NCI-H774 (cell line): ENCODE measurements at places on chromosomes 4 and X.
A peak's percentile ranks its signal among the peaks of the same experiment; 100 is the strongest.

DNA sequence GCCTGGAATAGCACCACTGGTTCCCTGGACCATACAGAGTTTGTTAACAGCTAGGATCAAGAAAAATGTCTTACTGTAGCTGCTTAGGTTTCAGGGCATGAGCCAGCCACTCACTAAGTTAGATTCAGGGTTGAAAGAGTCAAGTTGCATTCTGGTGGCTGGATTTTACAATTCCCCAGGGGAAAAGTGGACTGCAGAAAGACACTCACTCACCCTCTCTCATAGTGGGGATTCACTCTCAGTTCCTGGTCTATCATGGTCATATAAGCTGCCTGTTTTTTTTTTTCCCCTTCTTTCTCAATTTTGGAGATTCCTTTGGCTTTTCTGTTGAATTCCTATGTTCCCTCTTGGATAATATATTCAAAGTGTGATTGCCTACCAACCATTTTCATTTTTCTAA lies 744.2 kb upstream of the GRIA3 start:
- DNase-seq = no peak

- no peak for DNase-seq
Observed at GRCh38 chrX:34877436-34877835, 65.2 kb upstream of the FAM47B start.

GRCh38 chr4:10015140-10015753 lies 6.0 kb downstream of the SLC2A9 start:
- DNase-seq = peak; percentile 62

DNA sequence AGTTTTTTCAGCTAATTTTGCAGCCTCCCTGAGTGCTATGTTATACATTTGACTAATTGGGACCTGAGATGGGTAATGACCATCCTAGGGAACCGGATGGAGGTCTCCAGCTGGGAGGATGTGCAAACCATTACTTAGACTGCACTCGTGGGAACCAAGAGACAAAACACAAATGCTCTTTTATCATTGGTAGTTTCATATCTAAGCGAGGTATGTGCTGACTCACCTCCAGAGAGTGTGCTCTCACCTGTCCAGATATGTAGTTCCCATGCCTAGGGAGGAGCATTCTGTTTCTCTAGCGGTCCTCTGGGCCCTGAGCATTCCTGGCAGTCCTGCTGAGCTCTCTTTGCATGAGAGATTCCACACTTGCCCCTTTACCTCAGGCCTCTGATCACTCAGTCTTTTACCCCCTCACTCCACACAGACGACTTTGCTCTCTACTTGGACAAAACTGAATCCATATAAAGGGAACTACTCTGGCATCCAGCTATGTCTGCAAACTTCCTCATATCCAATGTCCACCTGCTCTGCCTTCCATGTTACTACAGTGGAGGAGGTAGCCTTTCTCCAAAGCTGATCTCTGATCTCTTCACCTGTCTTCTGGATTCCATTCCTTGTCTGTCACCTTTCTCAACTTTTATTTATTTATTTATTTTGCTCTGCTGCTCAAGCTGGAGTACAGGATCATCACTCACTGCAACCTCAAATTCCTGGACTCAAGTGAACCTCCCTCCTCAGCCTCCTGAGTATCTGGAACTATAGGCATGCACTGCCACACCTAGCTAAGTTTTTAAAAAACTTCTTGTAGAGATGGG lies 88.4 kb downstream of the LRP2BP start:
- DNase-seq = no peak

DNA sequence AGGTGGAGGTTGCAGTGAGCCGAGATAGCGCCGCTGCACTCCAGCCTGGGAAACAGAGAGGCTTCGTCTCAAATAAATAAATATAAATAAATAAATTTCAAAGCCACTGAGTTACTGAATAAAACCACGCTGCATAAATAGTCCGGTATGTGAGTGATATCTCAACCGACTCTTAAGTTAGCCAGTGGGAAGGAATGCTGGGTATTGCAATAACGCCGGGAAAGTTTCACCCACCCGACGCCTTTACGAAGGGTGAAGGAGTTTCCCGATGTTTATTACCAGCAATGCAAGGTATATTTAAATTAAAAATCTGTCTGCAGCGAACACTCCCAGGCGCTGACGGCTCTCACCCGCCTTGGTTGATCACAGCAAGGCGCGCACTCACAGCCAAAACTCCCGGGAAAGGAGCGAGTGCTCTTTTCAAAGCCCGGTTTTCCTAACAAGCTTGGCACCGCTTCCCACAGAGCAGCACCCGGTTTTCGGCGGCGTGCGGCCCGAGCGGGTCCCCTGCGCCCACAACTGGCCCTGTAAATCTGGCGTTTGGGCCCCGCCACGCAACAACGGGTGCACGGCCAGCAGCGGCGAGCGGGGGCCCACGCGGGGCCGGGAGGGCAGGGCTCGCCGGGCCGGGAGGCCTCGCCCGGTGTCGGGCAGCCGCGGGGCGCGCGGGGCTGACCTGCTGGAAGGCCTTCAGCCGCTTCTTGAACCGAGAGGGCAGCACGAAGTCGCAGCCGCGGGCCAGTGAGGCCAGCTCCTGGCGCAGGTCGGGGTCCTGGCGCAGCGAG lies 13.7 kb downstream of the PPP2R3B start:
- no peak for DNase-seq

- DNase-seq = no peak
Observed at GRCh38 chr4:56658528-56658927, 22.6 kb downstream of the HOPX start.

- no peak for DNase-seq
Observed at GRCh38 chrX:29461039-29461438, 754.3 kb upstream of the MAGEB2 start.

DNA sequence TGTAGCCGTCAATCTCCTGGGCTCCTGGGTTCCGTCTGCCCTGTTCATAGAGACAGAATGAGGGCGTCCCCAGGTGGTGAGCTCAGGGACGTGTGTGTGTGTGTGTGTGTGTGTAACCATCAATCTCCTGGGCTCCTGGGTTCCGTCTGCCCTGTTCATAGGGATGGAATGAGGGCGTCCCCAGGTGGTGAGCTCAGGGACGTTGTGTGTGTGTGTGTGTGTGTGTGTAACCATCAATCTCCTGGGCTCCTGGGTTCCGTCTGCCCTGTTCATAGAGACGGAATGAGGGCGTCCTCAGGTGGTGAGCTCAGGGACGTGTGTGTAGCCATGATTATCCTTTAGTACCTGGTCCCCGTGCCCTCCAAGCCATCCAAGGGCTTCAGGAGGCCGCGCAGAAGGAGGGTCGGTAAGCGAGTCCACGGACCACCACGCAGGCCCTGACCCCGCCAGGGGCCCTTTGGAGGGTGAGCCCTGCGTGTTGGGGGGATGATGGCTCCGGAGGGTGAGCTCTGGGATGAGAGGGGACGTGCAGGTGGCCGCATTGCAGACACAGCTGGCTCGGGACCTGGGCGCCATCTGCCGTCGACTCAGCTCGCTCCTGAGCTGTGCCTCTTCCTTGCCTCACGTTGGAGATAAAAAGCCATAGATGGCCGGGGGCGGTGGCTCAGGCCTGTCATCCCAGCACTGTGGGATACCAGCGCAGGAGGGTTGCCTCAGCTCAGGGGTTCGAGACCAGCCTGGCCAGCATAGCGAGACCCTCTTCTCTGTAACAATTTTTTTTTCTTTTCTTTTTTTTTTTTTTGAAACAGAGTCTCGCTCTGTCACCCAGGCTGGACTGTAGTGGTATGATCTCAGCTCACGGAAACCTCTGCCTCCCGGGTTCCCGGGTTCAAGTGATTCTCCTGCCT lies 5.4 kb upstream of the GTPBP6 start:
- DNase-seq = no peak

GRCh38 chr4:55661398-55662056 lies 25.4 kb upstream of the NMU start:
- no peak for DNase-seq

DNA sequence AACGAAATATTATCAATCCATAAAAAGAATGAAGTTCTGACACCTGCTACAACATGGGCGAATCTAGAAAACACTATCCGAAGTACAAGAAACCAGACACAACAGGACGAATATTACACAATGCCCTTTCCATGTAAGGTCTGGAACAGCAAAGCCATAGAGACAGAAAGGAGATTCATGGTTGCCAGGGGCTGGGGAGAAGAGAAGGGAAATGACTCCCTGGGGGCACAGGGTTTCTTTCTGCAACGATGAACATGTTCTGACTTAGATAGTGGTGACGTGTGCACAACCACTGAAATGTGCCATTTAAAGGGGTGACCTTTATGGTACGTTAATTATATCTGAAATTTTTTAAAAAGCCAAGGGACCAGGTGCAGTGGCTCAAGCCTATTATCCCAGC lies 28.3 kb downstream of the GPR143 start:
- DNase-seq = no peak

GRCh38 chrX:55057675-55058249 lies 17.1 kb upstream of the PAGE2B start:
- no peak for DNase-seq

GRCh38 chr4:182194091-182194824 lies 48.9 kb upstream of the TENM3 start:
- no peak for DNase-seq

DNA sequence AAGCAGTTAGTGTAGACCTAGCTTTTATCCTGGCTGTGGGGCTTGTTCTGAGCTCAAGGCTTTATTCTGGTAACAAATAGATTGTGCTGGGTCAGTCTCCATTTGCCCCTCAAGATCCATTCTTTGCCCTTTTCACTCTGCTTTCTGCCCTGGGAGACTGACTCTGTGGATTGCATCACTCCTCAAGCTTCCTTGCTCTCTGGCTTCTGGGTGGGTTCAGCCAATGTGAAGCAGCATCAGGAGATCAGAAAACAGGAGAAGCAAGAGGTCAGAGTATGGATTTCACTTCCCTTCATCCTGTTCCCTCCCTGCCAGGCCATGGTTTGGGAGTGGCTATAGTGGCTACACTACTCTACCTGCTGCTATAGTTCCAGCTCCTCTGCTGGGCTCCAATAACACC lies 184.1 kb upstream of the NDP start:
- DNase-seq = no peak
